Pancreas (tissue), 10 donors: ENCODE measurements at places on chromosomes 2 and 18. TPM values are rescaled to one million over a fixed set of nuclear protein-coding genes. Genes with fewer than 3 reads are reported as not detected.

DNA sequence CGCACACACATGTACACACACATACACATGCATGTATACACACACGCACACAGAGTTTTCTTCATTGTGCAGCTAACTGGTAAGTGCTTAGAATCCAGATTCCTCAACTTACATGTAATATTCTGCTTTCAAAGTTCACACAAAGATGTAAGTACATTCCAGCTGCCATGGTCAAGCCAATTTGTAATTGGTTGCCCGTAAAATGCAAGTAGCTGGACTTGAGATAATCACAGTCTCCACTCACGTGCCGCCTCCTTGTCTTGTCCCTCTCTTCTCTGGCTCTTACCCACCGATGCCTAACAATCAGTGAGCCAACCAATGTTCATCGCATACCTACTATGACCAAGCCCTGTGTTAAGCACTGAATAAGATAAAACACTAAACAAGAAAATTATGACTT is 77.8 kb downstream of the SOCS6 start:
- no peak for DNase-seq

GRCh38 chr2:101375653-101376052 is 11.7 kb downstream of the CREG2 start:
- DNase-seq, result no peak

Gene GPR55
- total RNA-seq, result not detected

- no peak for DNase-seq
Observed at GRCh38 chr2:10432311-10433181, 15.6 kb downstream of the ODC1 start.

- DNase-seq, result no peak
Observed at GRCh38 chr2:148548716-148549400, 95.7 kb upstream of the EPC2 start.

GRCh38 chr2:241771286-241772062 is 5.1 kb upstream of the GAL3ST2 start:
- DNase-seq, result no peak

GRCh38 chr2:39139511-39140237 is 18.8 kb upstream of the SOS1 start:
- no peak for DNase-seq

DNA sequence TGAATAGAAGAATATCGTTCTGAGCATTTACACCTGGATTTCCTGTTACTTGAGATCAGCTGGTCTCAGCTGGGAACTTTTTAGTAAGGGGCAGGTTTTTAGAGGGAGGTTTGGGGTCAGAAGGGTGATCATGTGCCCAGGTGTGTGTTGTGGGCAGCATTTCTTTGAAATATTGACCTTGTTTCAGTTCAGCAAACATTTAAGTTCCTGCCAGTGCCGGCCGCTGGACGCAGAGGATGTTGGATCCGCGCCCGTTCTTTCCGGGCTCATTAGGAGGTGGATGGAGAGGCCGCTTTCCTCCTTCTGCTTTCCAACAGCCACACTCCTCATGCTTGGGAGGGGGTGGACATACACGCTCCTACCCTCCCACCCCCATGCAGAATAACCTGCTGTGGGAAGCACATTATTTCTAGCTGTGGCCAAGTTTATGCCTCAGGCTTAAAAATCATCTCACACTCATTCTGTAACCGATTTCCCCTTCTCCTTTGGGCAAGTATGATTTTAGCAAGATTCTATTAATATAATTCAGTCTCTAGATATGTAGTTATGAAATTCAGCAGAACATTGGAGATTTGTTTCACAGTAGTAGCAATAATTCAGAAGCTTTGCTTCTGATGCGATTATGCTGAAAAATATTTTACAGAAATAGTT is 131.4 kb downstream of the ZNF236 start:
- peak; percentile 81 for DNase-seq

GRCh38 chr2:73112913-73113854 is at the start of gene RAB11FIP5:
RAB11FIP5 (minus strand) TSS chr2:73112948; CDS start chr2:73112777, 171 bp downstream.
- peak; percentile 76 for DNase-seq

DNA sequence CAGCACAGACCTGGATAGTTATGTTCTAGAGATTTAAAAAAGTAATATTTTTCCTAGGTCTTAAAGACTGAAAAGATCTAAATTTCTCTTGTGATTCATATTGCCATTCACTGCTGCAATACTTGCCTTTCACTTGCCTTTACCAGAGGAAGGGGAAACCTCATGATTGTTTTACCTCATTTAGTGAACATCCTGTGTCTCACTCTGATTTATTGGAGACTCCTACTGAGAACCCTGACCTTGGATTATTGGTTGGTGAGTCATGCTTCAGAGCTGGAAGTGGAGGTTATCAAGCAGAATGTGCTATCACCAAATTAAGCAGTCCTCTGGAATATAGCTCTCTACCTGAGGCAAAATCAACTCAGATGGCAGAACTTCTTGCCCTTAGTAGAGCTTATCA is 500.5 kb downstream of the TSN start:
- DNase-seq, result no peak

GRCh38 chr18:42838546-42839145 is 276.8 kb downstream of the RIT2 start:
- no peak for DNase-seq

Gene TCF4
- total RNA-seq, result 11.5 TPM

Gene MLPH
- total RNA-seq, result 10.9 TPM

Gene TIGD1
- total RNA-seq, result 2.0 TPM

- DNase-seq, result no peak
Observed at GRCh38 chr2:105144941-105145300, 96.6 kb upstream of the GPR45 start.

Gene CTLA4
- total RNA-seq, result 0.17 TPM

Gene TMEM237
- total RNA-seq, result 3.7 TPM

GRCh38 chr2:179344970-179345369 is 80.3 kb upstream of the SESTD1 start:
- no peak for DNase-seq

DNA sequence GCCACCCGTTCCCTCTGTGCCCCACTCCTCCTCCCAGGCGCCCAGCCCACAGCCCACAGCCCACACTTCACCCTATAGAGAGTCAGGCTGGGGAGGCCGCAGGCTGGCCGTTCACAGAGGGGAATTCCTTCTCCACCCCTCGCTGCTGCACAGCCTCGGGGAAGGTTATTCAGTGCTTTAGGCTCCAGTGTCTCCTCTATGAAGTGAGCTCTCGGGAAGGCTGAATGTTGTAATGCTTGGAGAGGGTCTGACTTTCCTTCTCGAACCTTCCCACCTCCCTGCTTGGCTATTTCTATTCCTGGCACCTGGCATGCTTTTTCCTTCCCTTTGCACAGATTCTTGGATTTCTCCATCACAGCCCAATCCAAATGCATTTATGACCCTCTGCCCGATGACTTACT is 62.5 kb upstream of the SMAD7 start:
- DNase-seq, result peak; percentile 25

- DNase-seq, result peak; percentile 36
Observed at GRCh38 chr2:239534581-239535412, 134.0 kb upstream of the HDAC4 start.

GRCh38 chr2:19104503-19104902 is 253.9 kb downstream of the OSR1 start:
- no peak for DNase-seq

GRCh38 chr2:70916291-70916690 is 19.4 kb upstream of the ATP6V1B1 start:
- DNase-seq, result no peak

DNA sequence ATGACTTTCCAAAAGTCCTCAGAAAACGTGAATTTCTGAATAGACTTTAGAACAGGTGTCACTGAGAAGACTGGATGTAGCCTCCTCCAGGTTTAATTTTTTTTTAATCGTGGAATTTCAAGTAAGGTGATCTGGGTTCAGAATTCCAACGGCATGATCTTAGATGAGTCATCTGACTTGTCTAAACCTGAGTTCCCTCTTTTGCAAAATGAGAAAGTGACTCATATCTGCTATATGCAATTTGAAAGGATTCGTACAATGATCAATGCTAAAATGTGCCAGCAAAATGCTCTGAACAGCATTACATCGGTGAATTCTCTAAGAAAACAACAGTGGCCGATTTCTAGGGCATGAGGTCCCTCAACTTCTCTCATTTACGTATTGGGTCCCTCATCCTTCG is 69.1 kb upstream of the ZNF516 start:
- no peak for DNase-seq

Gene DTNA
- total RNA-seq, result 24.7 TPM

GRCh38 chr2:109460553-109461324 is 153.0 kb downstream of the SEPTIN10 start:
- no peak for DNase-seq

GRCh38 chr2:148900350-148900837 is 25.4 kb downstream of the KIF5C start:
- DNase-seq, result no peak

Gene FBXO15
- total RNA-seq, result 0.57 TPM

GRCh38 chr2:29776406-29776805 is 145.0 kb downstream of the ALK start:
- DNase-seq, result no peak

Gene FABP1
- total RNA-seq, result not detected

DNA sequence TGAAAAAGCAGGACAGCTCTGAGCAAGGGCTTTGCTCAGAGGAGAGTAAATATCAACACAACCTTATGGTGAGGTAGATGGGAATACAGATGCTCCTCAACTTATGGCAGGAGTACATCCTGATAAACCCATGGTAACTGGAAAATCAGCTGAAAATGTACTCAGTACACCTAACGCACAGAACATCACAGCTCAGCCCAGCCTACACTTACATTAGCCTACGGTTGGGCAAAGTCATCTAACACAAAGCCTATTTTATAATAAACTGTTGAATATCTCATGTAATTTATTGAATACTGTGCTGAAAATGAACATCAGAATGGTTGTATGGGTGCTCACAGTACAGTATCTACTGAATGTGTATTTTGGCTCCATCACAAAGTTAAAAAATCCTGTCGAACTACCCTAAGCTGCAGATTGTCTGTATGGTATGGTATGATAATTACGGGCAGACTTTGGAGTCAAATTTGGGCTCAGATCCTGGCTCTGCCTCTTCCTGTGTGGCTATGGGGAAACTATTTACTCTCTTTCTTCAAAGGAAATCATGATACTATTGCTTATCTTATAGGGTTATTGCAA is 120.3 kb upstream of the LYPD1 start:
- no peak for DNase-seq

Gene TRIM43
- not detected for total RNA-seq

- DNase-seq, result no peak
Observed at GRCh38 chr18:3213300-3214059, 6.3 kb downstream of the MYOM1 start.

- peak; percentile 42 for DNase-seq
Observed at GRCh38 chr2:64652231-64653108, 1.2 kb downstream of the SERTAD2 start.

- no peak for DNase-seq
Observed at GRCh38 chr2:24153478-24153877, 21.4 kb upstream of the FAM228A start.

- peak; percentile 18 for DNase-seq
Observed at GRCh38 chr18:11982981-11983380, 1.7 kb downstream of the IMPA2 start.

DNA sequence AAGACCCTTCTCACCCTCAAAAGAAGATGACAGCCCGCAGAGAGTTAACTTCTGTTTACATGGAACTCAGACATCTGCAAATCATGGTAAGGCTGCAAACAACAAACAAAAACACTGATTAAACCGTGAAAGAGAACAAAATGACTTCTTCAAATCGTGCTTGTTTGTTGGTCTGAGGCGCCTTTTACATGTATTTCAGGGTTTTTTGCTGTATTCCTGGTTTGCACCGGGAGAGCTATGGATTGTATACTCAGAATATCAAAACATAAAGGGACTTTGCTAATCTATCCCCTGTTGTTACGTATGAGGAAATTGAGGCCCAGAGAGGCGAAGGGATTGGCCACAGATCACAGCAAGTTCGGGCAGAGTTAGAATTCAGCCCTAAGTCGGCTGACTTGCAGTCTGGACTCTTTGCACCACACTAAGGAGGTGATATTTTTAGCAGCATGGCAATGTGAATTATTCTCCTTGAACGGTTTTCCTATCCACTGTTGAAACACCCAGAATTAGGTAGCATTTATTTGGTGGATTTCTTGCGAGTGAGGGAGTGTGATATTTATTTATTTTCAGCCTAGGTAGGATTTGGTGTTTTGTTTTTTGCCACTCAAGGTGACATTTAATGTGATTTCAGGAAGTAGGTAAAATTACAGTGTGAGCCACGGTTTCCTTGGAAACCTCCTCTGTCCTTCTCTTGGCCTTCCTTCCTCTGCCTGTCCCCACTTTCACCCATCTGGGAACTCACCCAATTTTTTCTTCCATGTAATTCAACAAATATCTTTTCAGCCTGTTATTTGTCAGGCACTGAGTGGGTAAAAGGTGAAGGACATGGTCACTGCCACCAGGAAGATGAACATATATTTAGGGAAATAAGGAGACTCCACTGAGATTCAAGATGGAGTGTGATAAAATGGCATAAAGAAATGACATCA is 980 bp upstream of the PDE6D start:
- DNase-seq, result no peak
